ENCODE measurements at places on chromosomes 6 and 20.
A peak's percentile ranks its signal among the peaks of the same experiment; 100 is the strongest.

- no peak for DNase-seq
Observed at GRCh38 chr20:46123482-46124245, 5.5 kb downstream of the CD40 start.

- DNase-seq, result no peak
Observed at GRCh38 chr20:61140576-61140975, 111.5 kb upstream of the CDH4 start.

GRCh38 chr20:45962031-45962755 lies 9.8 kb downstream of the ZNF335 start:
- no peak for DNase-seq

DNA sequence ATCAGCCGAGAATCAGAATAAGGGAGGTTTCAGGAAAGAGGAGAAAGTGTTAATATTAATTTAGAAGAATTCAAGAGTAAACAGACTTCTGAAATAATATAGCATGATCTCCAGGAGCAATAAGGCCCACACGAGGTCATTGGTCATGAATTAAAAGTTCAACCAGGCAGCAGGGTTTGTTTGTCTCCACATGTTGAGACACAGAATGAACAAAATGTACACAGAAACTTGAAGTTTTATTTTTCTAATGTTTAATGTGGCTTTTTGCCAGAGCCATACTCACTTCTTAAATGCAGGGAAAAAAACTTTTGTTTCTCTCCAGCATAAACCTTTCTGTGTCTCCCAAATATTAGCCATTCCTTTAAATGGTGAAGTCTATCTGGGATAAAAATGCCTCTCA lies 504.5 kb downstream of the HDGFL1 start:
- DNase-seq, result no peak

GRCh38 chr6:133248241-133249001 lies 7.3 kb downstream of the EYA4 start:
- DNase-seq, result no peak

- no peak for DNase-seq
Observed at GRCh38 chr6:126632271-126632670, 292.4 kb downstream of the CENPW start.

DNA sequence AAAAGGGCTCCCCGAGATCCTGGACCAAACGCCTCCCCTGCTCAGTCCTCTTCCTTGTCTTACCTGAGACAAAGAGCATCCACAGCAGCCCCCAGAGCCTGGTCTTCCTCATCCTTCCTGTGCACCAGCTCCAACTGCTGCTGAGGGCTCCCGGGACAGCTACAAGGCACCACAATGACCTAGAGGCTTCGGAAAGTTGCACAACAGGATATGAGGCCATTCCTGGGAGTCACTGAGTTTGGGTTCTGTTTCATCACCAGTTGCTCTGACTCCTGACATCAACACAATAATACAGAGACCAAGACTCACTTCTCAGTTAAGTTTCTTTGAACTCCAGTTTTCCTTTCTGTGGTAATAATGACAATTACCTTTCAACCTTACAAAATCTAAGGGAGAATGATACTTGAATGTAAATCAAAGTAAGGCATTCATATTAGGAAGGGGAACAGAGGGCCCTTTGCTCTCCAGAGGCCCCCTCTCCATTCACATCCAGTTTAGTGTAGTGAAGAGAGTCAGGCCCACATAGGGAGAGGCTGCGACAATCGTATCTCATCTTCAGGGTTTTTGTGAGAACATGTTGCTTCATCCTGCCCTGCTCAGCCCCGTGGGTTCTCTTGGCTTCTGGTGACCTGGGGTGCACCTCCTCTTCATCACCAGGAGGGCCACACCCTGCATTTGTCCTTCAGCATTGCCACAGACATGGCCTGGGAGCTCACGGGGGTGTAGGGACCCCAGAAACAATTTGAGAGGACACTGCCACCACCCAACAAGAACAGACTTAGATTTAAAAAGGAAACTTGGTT lies at the start of gene TREM1:
Gene TREM1 (minus strand): TSS at position 139 of the 803 bp plus-strand sequence. CDS start 27 bp downstream, at position 112.
- DNase-seq, result no peak

DNA sequence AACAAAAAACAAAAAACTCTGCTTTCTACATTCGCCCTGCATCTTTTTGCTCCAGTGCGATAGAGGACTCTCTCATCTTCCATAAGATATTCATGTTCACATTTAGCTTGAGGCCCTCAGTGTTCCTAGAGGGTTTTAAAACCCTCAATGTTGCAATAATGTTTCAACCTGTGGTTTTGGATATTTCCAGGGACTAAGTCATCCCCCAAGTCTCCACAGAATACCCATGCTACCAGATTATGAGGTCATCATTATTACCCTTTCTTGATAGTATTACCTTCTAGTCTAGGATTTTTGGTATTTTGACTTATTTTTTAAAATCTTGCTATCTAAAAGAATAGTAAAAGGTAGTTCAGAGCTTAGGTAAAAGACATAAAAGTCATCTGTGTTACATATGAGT lies 480.5 kb upstream of the ID4 start:
- no peak for DNase-seq

DNA sequence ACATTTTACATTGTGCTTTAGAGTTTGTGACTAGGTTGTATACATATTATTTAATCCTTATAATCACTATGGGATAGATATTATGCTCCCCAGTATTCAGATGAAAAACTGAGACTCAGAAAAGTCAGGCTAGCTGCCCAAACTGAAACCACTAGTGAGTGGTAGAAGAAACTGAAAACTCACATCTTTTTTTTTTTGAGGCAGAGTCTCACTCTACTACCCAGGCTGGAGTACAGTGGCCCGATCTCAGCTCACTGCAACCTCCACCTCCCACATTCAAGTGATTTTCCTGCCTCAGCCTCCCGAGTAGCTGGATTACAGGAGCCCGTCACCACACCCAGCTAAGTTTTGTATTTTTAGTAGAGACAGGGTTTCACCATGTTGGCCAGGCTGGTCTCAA lies 22.2 kb downstream of the RNF24 start:
- DNase-seq, result no peak

GRCh38 chr6:91198588-91199255 lies 611.9 kb upstream of the MAP3K7 start:
- no peak for DNase-seq

DNA sequence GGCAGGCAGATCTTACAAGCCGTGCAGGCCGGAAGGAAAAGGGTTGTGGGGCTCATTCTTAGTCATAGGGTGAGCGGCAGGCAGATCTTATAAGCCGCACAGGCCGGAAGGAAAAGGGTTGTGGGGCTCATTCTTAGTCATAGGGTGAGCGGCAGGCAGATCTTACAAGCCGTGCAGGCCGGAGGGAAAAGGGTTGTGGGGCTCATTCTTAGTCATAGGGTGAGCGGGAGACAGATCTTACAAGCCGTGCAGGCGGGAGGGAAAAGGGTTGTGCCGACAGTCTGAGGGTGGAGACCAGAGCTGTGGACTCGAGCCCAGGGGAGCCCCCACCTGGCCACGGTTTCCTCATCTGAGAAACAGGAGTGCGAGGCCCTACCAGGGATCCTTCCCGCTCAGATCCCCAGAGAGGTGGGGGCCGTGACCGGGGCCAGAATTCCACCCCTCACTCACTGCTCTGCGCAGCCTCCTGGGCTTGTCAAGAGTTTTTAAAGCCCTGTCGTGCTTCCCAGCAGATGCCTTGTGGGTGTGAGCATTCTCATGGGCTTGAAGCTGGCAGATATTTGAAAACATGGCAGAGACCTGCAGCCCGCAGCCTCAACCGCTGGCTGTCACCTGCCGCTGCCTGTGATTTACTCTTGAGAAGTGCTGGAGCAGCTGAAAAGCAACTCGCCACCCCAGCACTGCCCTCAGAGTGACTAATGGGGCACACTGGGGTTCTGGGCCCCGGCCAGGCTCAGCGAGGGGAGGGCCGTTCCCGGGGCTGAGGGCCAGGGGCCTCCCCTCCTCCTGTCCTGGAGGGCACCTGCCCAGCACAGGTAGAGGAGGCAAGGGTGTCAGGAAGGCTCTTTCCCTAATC lies 31.9 kb downstream of the NTSR1 start:
- DNase-seq, result peak; percentile 89

- DNase-seq, result no peak
Observed at GRCh38 chr6:97557355-97557754, 274.3 kb upstream of the MMS22L start.

GRCh38 chr6:75333676-75334200 lies 49.1 kb upstream of the TMEM30A start:
- DNase-seq, result no peak

GRCh38 chr6:64010010-64010409 lies 374.4 kb downstream of the PHF3 start:
- DNase-seq, result no peak

GRCh38 chr20:32685541-32686529 lies 12.1 kb upstream of the C20orf203 start:
- DNase-seq, result no peak

DNA sequence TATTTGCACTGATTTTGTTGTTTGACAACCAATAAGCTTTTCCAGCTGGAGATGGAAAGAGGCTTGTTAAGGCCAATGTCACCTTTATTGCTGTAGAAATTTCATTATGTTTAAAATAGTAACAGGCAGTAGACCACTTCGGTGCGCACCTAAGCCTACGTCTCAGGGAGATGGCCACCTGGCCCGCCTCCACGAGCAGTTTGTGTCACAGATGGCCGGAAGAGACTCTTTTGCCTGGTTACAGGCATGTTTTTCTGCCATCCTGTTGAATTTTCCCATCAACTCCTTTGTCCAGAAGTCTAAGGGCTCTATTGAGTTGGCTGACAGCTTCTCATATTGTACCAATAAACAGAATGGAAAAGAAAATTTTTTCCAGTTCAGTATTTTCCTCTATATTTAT lies 51.0 kb downstream of the SLC9A8 start:
- no peak for DNase-seq

- no peak for DNase-seq
Observed at GRCh38 chr6:126094411-126094810, 108.1 kb downstream of the TRMT11 start.

DNA sequence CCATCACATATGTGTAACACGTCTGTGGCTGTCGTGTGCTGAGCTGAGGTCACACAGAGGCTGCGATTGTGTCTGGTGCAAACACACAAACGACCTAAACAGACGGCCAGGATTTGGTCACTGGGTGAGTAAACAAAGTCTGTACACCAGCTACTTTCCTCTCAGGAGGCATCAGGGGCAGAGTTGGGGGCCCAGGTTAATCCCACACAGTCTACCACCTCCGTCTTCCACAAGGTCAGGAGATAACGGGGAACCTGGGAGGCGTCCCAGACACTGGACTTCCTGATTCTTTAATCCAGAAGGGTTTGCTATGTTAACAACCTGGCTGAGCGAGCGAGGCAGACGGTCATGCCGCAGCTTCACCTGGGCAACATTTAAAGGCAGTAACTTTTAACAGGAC lies 1.5 kb downstream of the DACT2 start:
- DNase-seq, result no peak

- no peak for DNase-seq
Observed at GRCh38 chr6:118353564-118353963, 194.5 kb upstream of the PLN start.

GRCh38 chr6:165204807-165205545 lies 104.4 kb downstream of the C6orf118 start:
- DNase-seq, result no peak

DNA sequence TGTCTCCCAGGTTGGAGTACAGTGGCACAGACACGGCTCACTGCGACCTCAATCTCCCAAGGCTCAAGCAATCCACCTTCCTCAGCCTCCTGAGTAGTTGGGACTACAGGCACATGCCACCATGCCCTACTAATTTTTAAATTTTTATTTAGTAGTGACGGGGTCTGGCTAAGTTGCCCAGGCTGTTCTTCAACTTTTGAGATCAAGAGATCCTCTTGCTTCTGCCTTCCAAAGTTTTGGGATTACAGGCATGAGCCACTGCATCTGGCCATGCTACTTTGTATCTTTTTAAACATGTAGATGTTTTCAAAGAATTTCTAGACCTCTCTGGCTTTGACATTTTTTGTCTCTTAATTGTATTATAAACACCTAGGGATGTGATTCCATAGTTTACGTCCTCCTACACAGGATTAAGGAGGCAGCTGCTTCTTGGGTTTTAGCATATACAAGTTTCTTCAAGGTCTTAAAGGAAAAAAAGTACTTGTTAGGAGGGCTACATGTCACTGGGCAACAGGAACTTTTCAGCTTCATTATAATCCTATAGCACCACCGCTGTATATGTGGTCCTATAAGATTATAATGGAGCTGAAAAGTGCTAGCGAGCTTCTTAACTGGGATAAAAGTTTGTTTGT lies 1.3 kb downstream of the ADAT2 start:
- DNase-seq, result no peak

- peak; percentile 14 for DNase-seq
Observed at GRCh38 chr6:39003072-39003471, 45.5 kb upstream of the GLP1R start.

DNA sequence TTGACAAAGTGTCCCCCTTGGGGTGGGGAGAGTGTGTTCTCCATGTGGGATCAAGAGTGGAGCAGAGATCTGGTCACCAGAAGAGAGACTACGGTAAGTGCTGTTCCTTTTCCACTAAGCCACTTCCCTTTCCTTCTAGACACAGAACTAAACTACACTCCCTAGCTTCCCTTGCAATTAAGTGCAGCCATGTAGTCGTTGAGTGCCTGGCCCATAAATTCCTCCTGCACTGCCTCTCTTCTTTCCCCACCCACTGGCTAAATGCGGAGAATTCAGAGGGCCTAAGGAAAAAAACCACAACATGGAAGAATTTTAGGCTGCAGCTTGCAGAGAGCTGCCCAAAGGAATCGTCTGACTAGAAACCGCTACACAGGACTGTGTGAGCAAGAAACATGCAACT lies 1.5 kb downstream of the WDR27 start:
- no peak for DNase-seq

DNA sequence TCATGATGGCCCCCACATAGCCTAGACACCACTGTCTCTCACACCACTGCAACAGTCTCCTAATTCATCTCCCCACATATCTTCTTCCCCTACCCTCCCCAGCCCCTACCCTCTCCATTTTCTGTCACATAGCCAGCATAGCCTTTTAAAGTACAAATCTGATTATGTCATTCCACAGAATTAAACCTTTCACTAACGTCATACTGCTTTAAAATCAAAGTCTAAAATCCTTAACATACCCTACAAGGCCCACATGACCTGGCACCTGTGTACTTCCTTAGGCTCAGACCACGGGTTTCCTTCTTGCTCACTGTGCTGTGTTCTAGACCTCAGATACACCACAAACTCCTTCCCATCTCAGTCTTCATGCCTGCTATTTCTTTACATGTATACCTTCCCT lies 5.9 kb downstream of the OSTM1 start:
- DNase-seq, result no peak

GRCh38 chr6:161837449-161837735 lies 563.5 kb upstream of the AGPAT4 start:
- DNase-seq, result no peak

- DNase-seq, result no peak
Observed at GRCh38 chr6:73747289-73747688, 51.3 kb downstream of the CD109 start.

DNA sequence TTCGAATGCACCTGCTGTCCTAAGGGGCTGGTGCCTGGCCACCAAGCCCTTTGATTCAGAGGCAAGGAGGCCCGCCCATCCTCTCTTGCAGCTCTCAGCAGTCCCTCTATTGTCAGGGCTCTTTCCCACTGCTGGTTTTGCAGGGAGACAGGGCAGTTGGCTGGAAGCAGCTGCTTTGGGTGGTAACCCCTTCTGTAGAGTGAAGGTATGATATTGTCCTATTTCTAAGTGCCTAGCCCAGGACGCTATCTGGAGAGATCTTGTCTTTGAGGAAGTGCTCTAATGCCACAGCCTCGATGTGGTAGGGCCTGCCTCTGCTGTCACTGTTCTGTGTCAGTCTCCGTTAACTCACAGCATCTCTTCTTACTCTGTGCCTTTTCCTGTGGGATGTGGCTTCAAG lies 5.6 kb downstream of the PLCG1 start:
- no peak for DNase-seq

Measured in activated CD4-positive, alpha-beta T cell treated with anti-CD3 and anti-CD28 coated beads, Interleukin-2, amount 50 U/mL, for 48 hours (primary cell).